ENCODE measurements at places on chromosomes 12 and 14. TPM values are rescaled to one million over a fixed set of nuclear protein-coding genes. Genes with fewer than 3 reads are reported as not detected.

DNA sequence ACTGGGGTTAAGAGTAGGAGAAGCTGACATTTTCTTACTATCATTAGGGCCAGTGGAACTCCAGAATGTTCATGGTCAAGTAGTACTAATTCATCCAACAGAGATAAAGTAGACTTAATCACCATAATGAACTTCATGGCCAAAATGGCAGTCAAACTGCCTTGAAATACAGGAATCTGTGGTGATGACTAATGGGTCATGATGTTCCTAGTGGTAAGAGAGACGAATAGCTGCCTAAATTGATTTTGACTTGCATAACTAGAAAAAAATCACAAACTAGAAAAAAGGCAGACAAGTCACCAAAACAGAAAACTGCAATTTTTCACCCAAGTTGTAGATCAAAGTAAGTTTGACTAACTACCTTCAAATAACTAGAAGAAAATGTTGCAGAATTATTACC is 138.5 kb downstream of the MGAT4C start:
- H3K4me1 ChIP-seq: no peaks in the 10 kb centered on the region
- DNase-seq: no peak
- no peak overlapping the region for H3K27ac ChIP-seq
- H3K36me3 ChIP-seq: no peaks in the 10 kb centered on the region

The STYK1 gene
- total RNA-seq: 0.60 TPM

DNA sequence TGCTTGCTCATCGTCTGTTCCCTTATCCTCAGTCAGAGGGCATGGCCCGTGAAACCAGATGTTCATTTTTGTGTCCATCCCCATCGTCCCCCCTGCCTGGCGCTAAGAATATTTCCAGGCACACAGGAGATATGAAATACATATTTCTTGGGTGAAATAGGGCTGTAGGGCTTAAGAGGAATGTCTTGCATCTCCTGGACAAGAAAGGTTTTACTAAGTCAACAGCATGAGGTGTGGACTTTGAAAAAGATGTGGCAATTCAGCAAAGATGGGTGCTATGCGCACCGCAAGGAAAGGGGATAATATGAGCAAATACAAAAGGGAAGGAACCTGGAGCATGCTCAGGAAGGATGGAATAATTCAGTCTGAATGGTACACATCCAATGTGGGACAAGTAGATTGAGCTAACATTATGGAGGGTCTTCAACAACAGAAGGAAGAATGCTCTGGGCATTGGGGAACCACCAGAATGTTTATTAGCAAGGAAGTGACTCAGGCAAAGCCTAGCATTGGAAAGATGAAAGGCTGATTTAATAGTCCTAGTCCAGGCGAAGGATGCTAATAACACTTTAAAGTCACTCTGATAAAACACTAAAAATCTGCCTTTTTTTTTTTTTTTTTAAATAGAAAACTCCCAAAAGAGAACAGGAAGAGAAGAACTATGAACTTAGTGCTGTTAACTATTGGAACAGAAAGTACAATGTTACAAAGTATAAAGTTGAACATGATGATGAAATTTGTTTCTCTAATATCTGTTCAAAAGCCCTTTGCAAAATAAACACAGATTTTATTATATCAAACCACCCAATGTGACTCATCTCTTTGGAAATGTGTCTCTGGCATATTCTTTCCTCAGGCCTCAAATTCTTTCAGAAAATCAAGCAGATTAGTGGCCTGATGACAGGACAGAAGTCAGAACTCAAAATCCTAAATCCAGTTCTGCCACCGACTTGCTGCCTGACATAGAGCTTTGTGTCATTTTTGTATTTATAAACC is 449.5 kb downstream of the BCAT1 start:
- H3K4me1 ChIP-seq: no peaks in the 10 kb centered on the region
- no peak overlapping the region for H3K27ac ChIP-seq
- H3K36me3 ChIP-seq: no peaks in the 10 kb centered on the region
- H3K27me3 ChIP-seq: no peaks in the 10 kb centered on the region
- H3K4me3 ChIP-seq: no peak overlapping the region

- peaks cover 9% of the 10 kb centered on the region for H3K27me3 ChIP-seq
- H3K4me1 ChIP-seq: no peaks in the 10 kb centered on the region
- DNase-seq: no peak
- H3K27ac ChIP-seq: no peak overlapping the region
- H3K36me3 ChIP-seq: no peaks in the 10 kb centered on the region
- H3K4me3 ChIP-seq: no peak overlapping the region
These were observed 69.5 kb downstream of the CLMN start for GRCh38 chr14:95250140-95250769.

DNA sequence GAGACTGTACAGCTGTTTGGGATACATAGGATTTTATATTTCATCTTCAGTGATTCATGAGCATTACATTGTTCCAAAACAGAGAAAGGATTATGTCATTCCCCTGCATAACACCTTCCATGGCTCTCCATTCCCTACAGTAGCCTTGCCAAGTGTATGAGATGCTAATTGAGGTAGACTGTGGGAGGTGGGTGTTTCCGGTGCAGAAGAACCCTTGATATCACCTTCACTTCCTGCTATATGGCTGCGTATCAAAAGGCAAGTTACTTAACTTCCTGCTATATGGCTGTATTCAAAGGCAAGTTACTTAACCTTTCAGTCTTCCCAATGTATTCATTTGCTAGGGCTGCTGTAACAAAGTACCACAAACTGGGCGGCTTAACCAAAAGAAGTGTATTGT is 11.2 kb downstream of the FAR2 start:
- DNase-seq: no peak
- no peaks in the 10 kb centered on the region for H3K27me3 ChIP-seq
- peaks cover 9% of the 10 kb centered on the region for H3K36me3 ChIP-seq
- no peak overlapping the region for H3K4me3 ChIP-seq

DNA sequence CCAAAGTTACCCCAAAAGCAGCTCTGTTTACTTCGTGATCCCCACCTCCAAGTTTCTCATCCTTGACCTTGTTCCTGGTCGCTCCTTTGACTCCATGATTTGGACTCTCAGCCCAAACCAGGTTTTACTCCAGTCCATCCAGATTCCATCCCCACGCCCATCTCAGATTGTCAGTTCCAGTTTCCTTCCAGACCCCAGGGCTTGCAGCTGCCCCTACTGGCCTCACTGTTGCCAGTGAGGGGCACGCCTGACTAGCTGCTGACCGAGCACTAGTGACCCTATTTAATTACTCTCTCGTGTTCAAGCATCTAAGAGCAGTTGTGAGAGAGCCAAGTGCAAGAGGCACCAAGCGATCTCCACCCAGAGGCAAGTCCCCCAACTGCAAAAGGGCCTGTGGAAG is 155.1 kb upstream of the FUT8 start:
- no peak overlapping the region for H3K4me3 ChIP-seq
- H3K27me3 ChIP-seq: peaks cover 3% of the 10 kb centered on the region
- H3K27ac ChIP-seq: no peak overlapping the region
- peaks cover 7% of the 10 kb centered on the region for H3K36me3 ChIP-seq
- no peak for DNase-seq
- peaks cover 5% of the 10 kb centered on the region for H3K4me1 ChIP-seq

DNA sequence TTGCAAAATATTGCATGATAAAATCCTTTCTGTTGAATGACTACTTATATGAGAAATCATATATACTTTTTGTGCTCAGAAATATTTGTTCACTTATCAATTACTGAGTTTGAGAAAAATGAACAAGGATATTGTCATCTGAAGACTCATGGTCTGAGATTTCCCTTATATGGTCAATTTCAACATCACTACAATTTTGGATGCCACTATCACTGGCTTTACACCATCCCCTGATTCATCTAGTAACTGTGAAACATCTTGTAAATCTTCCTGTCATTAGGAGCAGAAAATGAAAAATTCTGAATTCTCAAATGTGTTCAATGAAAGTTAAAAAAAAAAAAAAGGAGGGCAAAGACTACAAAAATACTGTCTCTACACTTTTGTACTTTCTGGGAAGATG is 21.8 kb upstream of the GXYLT1 start:
- H3K4me3 ChIP-seq: no peak overlapping the region
- H3K27ac ChIP-seq: no peak overlapping the region
- DNase-seq: no peak
- H3K27me3 ChIP-seq: no peaks in the 10 kb centered on the region

DNA sequence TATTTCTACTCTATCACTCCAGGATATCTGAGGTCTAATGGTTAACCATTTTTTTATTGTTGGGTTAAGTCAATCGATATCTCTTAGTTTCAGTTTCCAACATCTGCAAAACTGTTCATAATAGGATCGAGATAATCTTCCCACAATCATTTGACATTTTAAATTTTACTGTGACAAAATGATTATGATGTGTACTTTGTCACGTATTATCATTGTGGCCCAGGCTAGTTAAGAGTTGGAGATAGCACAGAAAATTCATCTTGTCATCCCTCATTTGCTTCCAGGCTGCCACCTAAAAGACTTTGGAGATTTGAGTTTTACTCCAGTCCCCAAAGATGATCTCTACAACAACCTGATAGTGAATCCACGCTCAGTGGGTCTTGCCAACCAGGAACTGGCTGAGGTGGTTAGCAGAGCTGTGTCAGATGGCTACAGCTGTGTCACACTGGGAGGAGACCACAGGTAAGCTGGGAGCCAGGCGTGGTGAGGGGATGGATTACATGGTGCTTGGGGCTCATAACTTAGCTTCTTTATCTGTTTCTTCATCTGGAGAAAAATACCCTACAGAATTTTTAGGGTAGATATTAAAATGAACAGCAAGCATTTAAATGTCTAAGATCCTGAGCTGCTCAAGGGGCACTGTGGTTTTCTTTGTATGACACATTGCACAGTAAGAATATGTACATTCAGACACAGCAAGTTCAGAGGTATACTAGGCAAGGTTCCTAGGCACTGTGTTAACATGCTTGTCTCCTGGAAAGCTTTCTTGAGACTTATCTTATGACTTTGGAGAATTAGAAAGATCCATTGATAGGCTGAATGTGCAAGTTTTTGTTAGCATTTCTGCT is 22.4 kb downstream of the ARG2 start:
- peak overlapping the region; percentile 66 for H3K27ac ChIP-seq
- peaks cover 29% of the 10 kb centered on the region for H3K36me3 ChIP-seq
- H3K4me3 ChIP-seq: peak overlapping the region; percentile 9
- peak; percentile 30 for DNase-seq
- H3K4me1 ChIP-seq: peaks cover 26% of the 10 kb centered on the region

The ART4 gene
- not detected for total RNA-seq

DNA sequence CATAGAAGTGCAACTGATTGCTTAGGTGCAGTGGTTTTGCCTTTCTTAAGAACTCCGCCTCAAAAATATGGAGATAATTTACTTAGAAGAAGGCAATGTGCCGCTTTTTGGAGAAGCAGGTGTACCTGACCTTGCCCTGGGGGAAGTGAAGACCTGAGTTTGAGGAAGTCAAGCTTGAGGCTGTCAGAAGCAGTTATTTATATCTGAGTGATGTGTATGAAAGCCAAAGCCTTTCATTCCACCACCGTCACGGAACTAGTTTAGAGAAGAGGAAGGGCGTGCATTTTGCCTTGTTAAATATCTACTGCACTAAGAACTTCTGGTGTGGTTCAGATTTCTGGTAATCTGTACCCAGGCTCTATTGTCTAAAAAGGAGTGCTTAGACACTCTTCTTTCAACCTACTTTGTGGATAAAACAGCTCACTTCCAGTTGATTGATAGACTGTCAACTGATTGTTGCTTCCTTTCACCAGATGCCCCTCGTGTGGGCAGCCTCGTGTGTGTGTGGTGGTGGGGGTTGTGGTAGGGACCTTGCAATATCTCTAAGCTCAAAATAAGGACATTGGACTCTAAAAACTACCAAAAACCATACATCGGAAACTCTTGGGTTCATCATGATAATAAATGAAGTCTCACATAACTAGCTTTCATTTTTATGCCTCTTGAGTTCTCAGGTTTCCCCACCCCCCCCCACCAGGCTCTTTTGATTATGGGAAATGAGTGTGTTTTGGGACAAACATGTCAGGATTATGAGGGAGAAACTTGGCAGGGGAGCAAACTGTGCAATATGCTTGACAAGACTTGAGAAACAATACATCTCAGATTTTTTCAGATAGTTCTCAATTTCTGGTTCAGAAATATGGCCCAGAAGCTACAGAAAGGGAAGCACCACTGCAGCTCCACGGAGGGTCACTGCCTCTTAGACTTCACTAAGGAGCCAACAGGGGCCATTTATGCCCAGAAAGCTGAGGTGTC is 78.6 kb downstream of the ARF6 start:
- H3K27me3 ChIP-seq: no peaks in the 10 kb centered on the region
- H3K27ac ChIP-seq: peak overlapping the region; percentile 98
- H3K4me3 ChIP-seq: peak overlapping the region; percentile 72
- peak; percentile 63 for DNase-seq
- peaks cover 57% of the 10 kb centered on the region for H3K4me1 ChIP-seq

- peaks cover 7% of the 10 kb centered on the region for H3K27me3 ChIP-seq
- no peak for DNase-seq
- no peak overlapping the region for H3K4me3 ChIP-seq
- no peak overlapping the region for H3K27ac ChIP-seq
- H3K36me3 ChIP-seq: no peaks in the 10 kb centered on the region
- H3K4me1 ChIP-seq: peaks cover 2% of the 10 kb centered on the region
These were observed 65.4 kb upstream of the DDX11 start for GRCh38 chr12:31008241-31008761.

- H3K27ac ChIP-seq: no peak overlapping the region
- H3K27me3 ChIP-seq: peaks cover 3% of the 10 kb centered on the region
- H3K4me3 ChIP-seq: no peak overlapping the region
- H3K4me1 ChIP-seq: no peaks in the 10 kb centered on the region
- no peaks in the 10 kb centered on the region for H3K36me3 ChIP-seq
These were observed 23.0 kb upstream of the HECTD1 start for GRCh38 chr14:31230573-31230958.

GRCh38 chr12:108985750-108986149 is 35.1 kb downstream of the SVOP start:
- no peaks in the 10 kb centered on the region for H3K4me1 ChIP-seq
- H3K27ac ChIP-seq: no peak overlapping the region
- peaks cover 5% of the 10 kb centered on the region for H3K27me3 ChIP-seq
- H3K36me3 ChIP-seq: no peaks in the 10 kb centered on the region
- DNase-seq: no peak

DNA sequence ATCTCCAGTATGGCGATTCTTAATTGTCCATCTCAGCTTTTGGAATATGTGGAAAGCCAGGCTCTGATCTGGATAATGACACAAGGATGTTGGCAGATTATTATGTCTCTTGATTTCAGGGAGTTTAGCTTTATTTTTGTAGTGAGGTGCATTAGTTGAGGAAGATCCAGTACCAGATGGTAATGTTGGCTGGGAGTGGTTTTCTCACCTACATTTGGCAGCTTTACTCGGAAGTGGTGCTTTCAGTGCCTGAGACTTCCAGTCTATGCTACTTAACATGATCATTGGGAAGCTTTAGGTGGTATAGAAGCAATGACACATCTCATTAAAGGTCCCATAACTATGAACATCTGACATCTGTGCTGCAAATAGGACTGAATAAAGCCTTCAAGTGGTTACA is 7.5 kb downstream of the SLC15A5 start:
- DNase-seq: no peak
- H3K27ac ChIP-seq: no peak overlapping the region
- no peak overlapping the region for H3K4me3 ChIP-seq
- H3K27me3 ChIP-seq: no peaks in the 10 kb centered on the region

- no peak overlapping the region for H3K4me3 ChIP-seq
- H3K36me3 ChIP-seq: no peaks in the 10 kb centered on the region
- H3K4me1 ChIP-seq: no peaks in the 10 kb centered on the region
- no peak overlapping the region for H3K27ac ChIP-seq
- DNase-seq: no peak
These were observed 117.3 kb downstream of the GPR135 start for GRCh38 chr14:59347915-59348314.

GRCh38 chr12:80692114-80692513 is 15.3 kb upstream of the MYF6 start:
- H3K27ac ChIP-seq: no peak overlapping the region
- H3K4me3 ChIP-seq: no peak overlapping the region
- H3K4me1 ChIP-seq: no peaks in the 10 kb centered on the region
- no peaks in the 10 kb centered on the region for H3K36me3 ChIP-seq
- DNase-seq: no peak

GRCh38 chr12:112574896-112575558 is 156.3 kb downstream of the PTPN11 start:
- no peaks in the 10 kb centered on the region for H3K36me3 ChIP-seq
- H3K4me1 ChIP-seq: no peaks in the 10 kb centered on the region
- H3K27me3 ChIP-seq: peaks cover 31% of the 10 kb centered on the region
- DNase-seq: no peak
